Panc1 (cell line): ENCODE measurements at places on chromosomes 16 and 17. TPM values are rescaled to one million over a fixed set of nuclear protein-coding genes. Genes with fewer than 3 reads are reported as not detected.

The ABCA9 gene
- total RNA-seq, result 0.05 TPM

The TMEM106A gene
- 3.5 TPM for total RNA-seq

The ABCC3 gene
- total RNA-seq, result 128 TPM

The ZC3H18 gene
- 45.9 TPM for total RNA-seq

The KRTAP2-1 gene
- not detected for total RNA-seq

The CRYBA1 gene
- not detected for total RNA-seq

The ICAM2 gene
- total RNA-seq, result 0.33 TPM

The COA3 gene
- total RNA-seq, result 48.8 TPM

The CCDC40 gene
- 18.0 TPM for total RNA-seq

The ST6GALNAC1 gene
- total RNA-seq, result 0.15 TPM

The SPEM3 gene
- total RNA-seq, result not detected

The TEKT3 gene
- not detected for total RNA-seq

The ADCY9 gene
- 29.8 TPM for total RNA-seq

The ZNF423 gene
- total RNA-seq, result 0.49 TPM

The GHDC gene
- 21.8 TPM for total RNA-seq

The DNAI2 gene
- total RNA-seq, result not detected

The NOS2 gene
- total RNA-seq, result 0.08 TPM

The SLC47A2 gene
- total RNA-seq, result not detected

The E4F1 gene
- 50.8 TPM for total RNA-seq

The NECAB2 gene
- 0.33 TPM for total RNA-seq

The SPECC1 gene
- total RNA-seq, result 80.8 TPM

The CDK5R1 gene
- 7.9 TPM for total RNA-seq

The AATK gene
- 3.7 TPM for total RNA-seq
